ENCODE measurements at places on chromosomes 13 and 19.

GRCh38 chr19:2213799-2214198, 22.3 kb downstream of the PLEKHJ1 start:
- no peak for DNase-seq

DNA sequence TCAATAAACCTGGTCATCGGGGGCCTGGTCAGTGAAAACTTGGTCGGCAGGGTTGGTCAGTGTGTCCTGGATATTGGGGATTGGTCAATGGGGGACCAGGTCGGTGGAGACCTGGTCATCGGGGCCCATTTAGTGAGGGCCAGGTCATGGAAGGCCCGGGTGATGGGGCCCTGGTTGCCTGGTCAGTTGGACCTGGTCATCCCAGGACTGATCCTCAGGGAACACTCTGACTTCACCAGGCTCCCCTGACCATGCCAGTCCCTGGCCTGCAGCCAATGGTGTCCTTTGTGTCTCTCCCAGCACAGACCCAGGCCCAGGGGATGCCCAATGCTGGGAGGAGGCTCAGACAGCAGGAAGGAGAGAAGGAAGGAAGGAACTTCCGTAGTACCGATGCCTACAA, 42.1 kb upstream of the TPM4 start:
- no peak for DNase-seq

- no peak for DNase-seq
Measured at GRCh38 chr19:49157445-49158224, at the start of gene TRPM4. TSS of gene TRPM4 (plus strand) at chr19:49157792. CDS start at chr19:49157867, 75 bp downstream.

DNA sequence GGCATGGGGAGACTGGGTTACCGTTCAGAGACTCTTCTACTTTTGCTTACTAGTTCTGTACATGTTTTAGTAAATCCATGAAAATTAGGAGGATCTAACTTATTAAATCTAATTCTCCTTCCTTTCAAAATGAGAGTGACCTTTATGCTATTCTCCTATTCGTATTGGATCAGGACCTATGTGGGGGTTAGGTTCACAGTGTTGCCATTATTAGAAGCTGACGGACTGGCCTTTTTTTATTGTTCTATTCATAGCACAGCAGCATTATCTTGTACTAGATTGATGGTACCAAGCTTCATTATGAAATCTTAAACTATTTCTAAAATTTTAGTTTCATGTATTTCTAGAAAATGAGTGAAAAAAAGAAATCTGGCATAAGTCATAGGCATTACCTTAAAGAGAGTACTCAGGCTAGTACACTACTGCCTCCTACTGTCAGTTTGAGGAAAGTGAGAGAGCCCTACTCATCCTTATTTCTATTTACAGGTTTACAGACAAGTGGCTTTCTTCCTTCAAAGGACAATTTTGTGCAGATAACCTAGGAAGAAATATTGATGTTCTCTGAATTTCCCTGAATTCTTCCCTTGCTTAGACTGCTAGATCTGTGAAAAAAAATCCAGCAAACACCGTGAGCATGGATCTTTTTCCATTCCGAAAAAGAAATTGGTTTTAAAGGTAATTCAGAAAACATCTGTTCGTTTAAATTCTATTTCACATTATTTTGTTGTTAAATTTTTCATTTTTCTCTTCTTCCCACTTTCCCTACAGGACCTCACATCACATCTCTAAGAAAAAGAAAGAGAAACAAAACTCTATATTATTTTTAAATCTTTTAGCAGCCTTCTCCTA, 485.5 kb downstream of the DIAPH3 start:
- no peak for DNase-seq

GRCh38 chr13:79602936-79603335, 122.0 kb downstream of the NDFIP2 start:
- DNase-seq: no peak

DNA sequence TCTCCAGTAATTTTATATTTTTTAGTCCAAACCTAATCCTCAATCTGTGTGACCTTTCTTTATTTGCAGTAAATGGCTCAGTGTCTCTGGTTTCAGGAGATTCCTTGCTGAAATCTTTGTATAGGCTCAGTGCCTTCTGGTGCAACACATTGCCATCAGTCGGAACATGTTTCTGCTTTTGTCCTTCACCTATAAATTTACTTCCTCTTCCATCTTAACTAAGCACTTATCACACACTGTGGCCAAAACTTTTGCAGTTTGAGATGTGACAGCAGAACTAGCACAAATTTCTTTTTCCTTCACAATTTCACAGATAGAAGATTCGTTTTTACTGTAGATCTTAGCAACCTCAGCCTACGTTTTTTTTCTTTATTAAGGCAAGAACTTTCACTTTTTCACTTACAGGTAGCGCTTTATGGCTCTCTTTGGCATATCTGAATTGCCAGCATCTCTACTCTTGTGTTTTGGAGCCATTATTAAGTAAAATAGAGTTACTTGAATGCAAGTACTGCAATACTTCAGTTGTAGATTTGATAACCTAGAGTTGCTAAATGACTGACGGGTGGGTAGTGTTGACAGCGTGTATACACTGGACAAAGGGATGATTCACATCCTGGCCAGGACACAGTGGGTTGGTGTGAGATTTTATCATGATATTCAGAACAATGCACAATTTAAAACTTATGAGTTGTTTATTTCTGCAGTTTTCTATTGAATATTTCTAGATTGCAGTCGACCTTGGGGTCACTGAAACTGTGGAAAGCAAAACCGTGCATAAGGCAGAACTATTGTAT, 44.3 kb downstream of the NDFIP2 start:
- no peak for DNase-seq

- DNase-seq: peak; percentile 78
Measured at GRCh38 chr19:11035441-11036377, 53.6 kb upstream of the LDLR start.

DNA sequence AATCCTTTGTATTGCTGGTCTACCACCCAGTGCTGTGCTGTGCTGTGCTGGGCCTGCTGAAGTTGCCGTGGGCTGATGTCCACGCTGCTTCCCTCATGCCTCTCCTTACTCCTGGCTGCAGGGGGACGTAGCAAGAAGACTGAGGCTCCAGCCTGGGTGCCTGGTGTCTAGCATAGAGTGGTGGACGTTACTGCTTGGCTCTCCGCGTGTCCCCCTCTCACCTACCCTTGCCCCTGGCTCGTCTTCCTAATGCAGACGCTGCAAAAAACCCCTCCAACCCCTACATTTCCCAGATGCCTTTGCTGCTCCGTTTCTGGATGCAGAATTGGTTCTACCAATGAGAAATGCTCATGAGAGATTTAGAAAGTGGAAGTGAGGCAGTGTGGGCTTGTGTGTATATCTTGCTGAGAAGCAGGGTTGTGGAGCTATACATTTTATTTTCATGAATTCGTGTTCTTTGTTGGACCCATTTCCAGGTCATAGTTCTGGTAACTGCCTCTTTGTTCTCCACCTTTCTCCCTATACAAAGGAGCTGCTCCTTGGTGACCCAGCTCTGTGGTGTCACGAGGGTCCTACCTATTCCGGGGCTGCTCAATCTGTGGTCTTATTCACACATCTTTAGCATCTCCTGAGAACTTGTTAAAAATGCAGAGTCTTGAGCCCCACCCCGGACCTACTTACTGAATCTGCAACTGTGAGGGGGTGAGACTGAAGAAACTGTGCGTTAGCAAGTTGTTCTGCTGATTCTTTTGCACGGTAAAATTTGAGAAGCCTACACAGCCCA, 7.9 kb upstream of the DENND1C start:
- no peak for DNase-seq

GRCh38 chr13:52348983-52349780, 56.8 kb downstream of the THSD1 start:
- no peak for DNase-seq

DNA sequence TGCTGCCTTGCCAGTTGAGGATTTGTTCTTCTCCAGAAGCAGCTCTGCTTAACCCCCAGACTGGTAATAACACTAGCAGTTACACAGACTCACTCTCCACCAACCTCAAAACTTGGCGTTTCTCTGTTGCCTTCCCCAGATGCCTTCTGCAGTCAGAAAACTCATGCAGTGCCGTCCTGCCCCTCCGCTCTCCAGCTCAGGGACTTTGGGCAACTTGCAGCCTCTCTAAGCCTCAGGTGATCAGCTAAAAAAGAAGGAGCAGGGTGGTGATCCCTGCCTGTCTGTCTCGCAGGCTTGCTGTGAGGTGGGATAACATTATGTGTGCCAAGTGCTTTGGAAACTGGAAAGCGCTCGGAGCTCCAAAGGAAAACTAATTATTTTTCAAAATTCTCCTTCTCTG, 391.6 kb downstream of the HS6ST3 start:
- DNase-seq: no peak

GRCh38 chr19:18612772-18613588, at the start of gene TMEM59L:
TSS of gene TMEM59L (plus strand) at chr19:18612870. CDS start at chr19:18612959, 89 bp downstream.
- DNase-seq: peak; percentile 31

DNA sequence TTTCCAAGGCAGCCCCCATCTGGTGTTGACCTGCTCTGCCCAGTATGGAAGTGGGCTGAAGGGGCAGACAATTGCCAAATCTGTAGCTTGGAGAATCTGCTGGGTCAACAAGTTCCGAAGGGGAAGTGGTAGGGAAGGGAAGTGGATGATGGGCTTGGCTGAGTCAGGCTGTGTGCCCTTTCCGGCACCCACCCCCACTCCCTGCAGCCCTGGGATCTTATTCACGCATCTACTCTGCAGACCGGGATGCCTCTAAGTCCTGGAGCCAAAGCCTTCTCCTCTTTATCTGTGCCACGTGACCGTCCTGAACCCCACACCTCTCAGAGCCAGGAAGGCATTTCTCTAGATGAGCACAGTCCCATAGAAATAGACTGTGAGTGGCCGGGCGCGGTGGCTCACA, 7.5 kb upstream of the C5AR2 start:
- DNase-seq: no peak

DNA sequence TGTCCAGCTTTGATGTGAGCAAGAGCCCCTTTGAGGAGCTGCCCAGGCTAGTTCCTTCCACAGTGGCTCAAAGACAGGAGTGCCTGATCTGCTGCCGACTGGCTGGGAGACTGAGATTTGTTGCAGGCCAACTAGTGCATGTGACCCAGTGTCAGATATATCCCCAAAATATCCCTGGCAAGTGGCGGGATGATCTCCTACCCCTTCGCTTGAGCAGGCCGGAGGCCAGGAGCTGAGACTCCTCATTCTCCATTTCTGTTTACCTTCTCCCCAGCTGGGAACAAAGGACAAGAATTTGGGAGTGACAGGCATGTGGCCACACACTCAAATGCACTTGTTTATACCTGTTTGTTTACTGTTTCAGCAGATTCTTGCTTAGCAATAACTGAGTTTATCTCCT, 37.1 kb upstream of the XPO4 start:
- DNase-seq: no peak

DNA sequence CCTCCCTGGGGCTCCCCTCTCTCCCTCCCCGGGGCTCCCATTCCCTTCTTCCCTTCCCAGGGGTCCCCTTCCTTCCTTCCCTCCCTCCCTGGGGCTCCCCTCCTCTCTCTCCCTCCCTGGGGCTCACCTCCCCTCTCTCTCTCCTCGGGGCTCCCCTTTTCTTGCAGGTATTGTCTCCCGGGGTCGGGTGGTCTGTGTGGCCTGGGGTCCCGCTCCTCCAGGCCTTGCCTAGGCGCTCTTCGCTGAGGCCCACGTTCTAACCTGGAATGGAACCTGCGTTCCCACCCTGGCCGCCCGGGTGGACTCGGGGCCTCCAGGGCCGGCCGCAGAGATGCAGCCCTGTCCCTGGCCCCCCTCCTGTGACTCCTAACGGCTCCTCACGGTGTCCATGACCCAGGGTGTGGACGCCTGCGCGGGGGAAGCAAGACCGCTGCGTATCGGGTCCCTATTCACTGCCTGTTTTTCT, 940 bp upstream of the DCUN1D2 start:
- no peak for DNase-seq

GRCh38 chr19:11506101-11506555, 489 bp upstream of the ZNF653 start:
- DNase-seq: no peak

DNA sequence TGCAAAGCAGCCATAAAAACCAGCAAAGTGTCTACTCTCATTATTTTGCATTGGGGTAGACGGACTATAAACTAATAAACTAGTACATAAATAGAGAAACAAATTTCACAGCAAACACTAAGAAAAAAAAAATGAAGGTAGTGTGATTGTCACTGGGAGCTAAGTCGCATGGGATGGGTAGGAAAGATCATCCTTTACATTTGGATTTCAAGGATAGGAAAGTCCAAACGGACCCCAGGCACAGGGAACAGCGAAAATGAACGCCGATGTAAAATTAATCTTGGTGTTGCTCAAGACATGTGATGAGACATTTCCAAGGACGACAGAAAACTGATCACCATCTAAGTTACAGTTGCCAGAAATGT, 690 bp upstream of the SGTA start:
- no peak for DNase-seq

- DNase-seq: peak; percentile 80
Measured at GRCh38 chr13:91347996-91348905, 764 bp downstream of the MIR17HG start.

DNA sequence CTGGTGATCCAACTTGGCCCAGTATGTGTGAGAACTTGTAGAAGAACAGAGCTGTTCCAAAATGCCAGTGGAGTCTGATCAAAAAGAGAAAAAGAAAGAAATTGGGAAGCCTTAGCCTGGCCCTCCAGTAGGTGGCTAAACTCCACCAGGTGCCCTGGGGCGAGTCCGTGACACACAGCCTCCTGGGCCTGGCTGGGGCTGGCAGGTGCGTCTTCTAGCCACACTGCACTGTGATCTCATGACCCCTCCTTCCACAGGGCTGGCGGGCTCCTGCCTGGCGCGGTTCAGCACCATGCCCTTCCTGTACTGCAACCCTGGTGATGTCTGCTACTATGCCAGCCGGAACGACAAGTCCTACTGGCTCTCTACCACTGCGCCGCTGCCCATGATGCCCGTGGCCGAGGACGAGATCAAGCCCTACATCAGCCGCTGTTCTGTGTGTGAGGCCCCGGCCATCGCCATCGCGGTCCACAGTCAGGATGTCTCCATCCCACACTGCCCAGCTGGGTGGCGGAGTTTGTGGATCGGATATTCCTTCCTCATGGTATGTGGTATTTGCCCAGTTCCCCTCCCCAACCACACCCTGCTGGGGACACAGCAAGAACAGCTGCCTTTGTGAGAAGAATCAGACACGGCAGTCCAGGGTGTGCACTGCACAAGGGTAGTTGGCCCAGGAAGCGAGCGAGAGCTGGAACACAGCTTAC, 53.7 kb downstream of the RAB20 start:
- no peak for DNase-seq

- no peak for DNase-seq
Measured at GRCh38 chr19:43735013-43735412, 19.1 kb downstream of the IRGC start.

DNA sequence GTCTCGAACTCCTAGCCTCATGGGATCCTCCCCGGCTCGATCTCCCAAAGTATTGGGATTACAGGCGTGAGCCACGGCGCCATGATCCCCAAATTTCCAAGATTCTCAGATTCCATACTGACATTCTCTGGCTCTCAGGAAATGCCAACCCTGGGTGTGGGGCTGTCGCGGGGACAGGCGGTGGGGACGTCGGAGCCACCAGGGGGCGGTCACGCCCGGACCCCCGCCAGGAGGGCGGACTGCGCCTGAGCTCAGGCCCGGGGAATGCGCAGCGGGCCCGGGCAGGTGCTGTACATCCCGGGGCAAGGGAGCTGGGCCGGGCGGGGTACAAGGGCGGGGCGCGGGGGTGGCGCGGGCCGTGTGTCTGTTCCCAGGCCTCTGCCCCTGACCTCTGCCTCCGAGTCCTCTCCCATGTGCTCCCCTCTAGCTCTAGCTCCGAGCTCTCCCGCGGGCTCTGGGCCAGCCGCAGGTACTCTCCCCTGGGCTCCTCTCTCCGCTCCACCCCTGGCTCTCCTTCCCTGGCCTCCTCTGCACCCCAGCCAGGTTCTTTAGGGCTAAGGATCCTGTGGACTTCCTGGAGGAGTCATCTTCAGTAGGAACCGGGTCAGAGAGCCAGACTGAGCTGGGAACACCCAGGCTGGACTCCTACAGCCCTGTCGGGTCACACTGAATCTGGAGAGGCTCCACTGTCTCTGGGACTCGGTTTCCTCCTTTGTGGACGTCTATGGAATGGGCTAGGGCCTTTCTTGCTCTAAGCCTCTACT, 2.4 kb downstream of the PPP1R13L start:
- peak; percentile 20 for DNase-seq

Data from stimulated activated CD4-positive, alpha-beta T cell treated with anti-CD3 and anti-CD28 coated beads, Interleukin-4, amount 100 ng/mL, for 4 hours (primary cell).